ENCODE measurements at places on chromosomes 7 and 10.

GRCh38 chr7:9621927-9622326 is 1188.5 kb downstream of the NXPH1 start:
- no peak for DNase-seq

GRCh38 chr7:13165854-13166253 is 478.4 kb downstream of the ARL4A start:
- DNase-seq, result no peak

DNA sequence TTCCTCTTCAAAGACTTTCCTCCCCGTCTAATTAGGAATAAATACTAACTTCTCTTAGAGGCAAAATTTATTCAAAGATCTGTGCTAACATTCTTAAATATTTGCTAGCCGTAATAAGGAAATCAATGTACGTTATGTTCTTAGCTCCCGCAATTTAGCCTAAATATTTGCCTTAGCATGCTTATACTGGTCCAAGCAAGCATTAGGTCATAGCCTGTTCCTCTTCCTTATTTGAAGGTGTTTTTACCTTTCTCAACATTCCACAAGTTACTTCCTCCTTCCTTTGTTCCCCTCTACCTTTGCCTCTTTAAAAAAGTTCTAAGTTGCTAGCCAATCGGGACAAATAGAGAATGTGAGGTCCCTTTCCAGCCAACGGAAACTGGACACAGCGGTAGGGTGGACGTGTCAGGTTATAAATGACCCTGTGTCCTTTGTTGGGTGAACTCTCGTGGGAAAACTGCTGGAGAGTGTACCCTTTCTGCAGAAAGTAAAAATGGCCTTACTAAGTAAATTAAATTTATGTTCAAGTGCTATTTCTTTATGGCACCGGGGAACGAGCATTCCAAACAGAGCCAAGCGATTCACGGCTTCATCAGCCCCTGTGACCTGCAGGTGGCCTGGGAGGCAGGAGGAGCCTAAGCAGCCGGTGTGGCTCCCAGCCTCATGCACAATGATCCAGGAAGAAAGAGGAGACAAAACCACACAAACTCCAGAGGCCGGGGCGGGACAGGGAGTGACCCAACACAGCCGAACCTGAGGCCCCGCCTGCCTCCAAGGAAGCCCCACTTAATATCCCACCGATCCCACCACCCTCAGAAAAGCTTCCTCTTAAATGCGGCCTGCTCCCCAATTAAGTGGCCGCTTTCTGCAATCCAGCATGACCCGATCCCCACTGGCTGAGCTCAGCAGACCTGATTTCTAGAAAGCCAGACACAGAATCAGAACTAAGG is 67.0 kb downstream of the ZRANB1 start:
- no peak for DNase-seq

DNA sequence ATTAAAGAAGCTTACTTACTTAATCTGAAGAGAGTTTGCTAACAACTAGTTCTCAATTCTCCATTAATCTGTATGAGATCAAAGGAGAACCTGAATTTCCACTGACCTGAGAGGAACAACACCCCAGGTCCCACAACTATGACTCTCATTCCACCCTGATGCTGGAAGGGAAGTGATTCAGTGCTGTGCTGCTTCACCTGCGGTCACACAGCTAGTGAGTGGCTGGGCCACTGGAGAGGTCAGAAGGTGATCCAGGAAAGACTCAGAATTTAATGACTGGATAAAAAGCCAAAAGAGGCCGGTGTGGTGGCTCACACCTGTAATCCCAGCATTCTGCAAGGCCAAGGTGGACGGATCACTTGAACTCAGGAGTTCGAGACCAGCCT is 23.6 kb downstream of the SORBS1 start:
- no peak for DNase-seq

GRCh38 chr10:101840102-101840684 is 3.4 kb downstream of the KCNIP2 start:
- no peak for DNase-seq

- DNase-seq, result no peak
Measured at GRCh38 chr7:107322015-107322414, 147.8 kb upstream of the GPR22 start.

DNA sequence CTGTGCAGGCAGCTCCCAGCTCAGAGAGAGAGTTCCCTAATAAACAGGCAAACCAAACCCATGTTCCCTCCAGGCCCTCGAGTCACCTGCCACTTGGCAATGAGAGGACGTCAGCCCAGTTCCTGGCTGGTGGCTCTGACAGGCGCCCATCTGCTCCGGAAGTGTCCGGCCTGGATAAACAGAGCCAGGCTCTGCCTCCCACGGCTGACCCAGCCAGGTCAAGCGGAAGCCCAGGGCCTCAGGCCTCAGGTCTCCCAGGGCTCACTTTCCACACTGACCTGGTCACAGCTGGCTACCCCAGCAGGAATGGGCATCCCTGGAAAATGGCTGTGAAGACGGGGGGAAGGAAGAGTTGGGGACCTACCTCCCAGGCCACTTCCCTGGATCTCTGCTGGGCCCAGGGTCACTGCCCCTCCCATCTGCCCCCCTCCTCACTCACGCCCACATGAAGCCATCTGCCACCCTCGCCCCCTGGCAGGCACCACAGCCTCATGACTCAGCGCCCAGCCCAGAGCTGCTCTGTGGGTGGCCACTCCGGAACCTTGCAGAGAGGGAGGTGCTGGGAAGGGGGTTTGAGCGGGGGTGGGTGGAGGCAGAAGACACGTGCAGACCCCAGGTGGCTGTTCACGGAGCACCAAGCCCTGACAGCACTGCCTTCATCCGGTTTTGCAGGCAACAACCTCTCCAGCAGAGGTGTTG is 37.4 kb upstream of the DUSP5 start:
- DNase-seq, result peak; percentile 88

GRCh38 chr10:62188021-62188616 is 80.5 kb downstream of the RTKN2 start:
- no peak for DNase-seq

DNA sequence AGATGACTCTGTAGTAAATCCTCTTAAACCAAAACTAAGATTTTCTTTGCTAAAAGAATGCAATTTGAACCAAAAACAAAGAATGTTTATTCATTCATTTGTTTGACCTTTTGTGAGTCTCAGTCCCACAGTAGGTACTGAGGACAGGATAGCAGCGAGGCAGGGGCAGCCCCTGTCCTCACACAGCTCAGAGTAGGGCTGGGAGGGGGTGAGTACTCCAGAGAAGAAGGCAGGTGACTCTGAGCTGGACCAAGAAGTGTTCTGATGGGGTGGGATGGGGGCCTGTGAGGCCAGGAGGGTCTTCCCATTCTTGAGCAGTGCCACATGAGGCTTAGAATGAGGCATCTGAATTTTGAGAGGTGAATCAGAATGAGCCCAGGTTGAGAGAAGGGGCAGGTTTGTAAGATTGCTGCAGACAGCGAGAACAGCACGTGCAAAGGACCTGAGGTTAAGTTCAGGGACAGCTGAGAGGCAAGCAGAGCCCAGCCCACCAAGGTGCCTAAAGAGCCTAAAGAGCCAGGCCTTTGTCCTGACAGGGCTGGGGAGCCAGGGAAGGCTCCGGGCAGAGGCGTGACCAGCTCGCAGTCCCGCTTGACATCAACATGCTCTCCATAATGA is 56.9 kb upstream of the CHST15 start:
- no peak for DNase-seq

- no peak for DNase-seq
Measured at GRCh38 chr10:103765168-103765567, 90.2 kb downstream of the SH3PXD2A start.

DNA sequence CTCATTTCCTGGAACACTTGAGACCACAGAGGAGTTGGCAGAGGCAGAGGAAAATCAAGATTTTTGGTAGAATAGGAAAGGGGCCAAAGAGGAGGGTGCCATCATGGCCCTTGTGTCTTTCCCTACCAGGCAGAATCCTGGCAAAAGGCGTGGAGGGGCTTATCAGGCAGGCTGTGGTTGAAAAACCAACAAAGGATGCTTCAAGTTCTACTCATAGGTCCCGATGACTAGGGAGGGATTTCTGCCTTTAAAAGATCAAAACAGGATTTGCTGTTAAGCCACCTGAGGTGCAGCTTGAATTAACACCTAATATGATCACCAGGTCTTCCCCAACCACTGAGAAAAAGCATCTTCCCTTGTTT is 45.7 kb downstream of the BPGM start:
- DNase-seq, result no peak

- no peak for DNase-seq
Measured at GRCh38 chr10:73398024-73398423, 15.8 kb downstream of the ANXA7 start.

GRCh38 chr10:31582365-31583052 is 263.5 kb downstream of the ZEB1 start:
- no peak for DNase-seq

- DNase-seq, result no peak
Measured at GRCh38 chr10:59577984-59578383, 131.7 kb downstream of the SLC16A9 start.

DNA sequence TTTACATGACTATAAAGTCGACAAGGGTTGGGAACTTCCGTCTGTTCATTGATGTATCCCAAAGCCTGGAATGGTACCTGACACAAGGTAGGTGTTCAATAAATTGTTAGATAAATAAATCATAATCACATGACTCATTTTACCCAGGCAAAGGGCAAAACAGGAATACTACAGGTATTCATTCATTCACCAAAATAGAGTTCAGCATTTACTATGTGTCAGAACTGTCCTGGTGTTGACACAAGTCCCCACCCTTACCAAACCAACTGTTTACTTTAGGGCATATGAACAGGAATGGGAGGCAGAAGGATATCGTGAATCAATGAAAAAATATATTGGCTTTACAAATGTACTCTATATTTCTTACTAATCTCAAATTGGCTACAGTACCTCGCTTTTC is 666 bp upstream of the YAE1 start:
- DNase-seq, result no peak

- no peak for DNase-seq
Measured at GRCh38 chr7:147509541-147510200, 1080.9 kb upstream of the C7orf33 start.

DNA sequence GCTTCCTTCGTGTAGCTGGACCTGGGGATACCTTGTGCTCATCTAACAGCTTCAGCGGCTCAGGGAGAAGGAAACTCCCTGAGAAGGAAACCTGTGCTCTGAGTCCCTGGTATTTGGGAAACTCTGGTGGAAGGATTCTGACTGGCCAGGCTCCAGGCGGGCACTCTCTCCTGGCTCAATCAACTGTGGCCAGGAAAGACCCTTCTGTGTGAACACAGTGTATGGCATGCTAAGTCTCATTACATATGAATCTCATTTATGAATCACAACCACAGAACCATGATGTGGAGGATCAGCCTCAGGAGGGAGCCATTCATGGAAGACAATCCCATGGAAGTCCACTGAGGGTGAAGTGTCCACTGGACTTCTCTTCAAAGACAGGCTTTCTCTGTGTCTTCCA is 20.9 kb downstream of the NPS start:
- no peak for DNase-seq

DNA sequence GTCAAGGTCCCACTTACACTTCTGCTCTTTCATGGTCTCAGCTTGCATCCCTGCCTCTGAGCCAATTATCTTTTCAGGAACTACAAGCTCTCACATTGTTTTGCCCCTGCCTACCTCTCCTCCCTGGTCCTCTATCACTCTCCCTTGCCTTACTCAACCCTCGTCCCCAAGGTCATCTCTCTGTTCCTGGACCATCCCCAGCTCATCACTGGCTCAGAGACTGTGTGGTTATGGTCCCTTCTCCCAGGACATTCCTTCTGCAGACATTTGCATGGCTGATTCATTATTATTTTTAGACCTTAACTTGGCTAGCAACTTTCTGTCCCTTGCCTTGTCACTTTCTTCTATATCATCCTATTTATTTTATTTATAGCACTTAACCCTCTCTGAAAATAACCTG is 17.8 kb upstream of the GPAM start:
- no peak for DNase-seq

- no peak for DNase-seq
Measured at GRCh38 chr10:102421507-102421756, 796 bp downstream of the FBXL15 start.

GRCh38 chr7:26035552-26035951 is 116.4 kb upstream of the NFE2L3 start:
- DNase-seq, result peak; percentile 46

- DNase-seq, result no peak
Measured at GRCh38 chr10:71246591-71247413, 34.4 kb downstream of the UNC5B start.

DNA sequence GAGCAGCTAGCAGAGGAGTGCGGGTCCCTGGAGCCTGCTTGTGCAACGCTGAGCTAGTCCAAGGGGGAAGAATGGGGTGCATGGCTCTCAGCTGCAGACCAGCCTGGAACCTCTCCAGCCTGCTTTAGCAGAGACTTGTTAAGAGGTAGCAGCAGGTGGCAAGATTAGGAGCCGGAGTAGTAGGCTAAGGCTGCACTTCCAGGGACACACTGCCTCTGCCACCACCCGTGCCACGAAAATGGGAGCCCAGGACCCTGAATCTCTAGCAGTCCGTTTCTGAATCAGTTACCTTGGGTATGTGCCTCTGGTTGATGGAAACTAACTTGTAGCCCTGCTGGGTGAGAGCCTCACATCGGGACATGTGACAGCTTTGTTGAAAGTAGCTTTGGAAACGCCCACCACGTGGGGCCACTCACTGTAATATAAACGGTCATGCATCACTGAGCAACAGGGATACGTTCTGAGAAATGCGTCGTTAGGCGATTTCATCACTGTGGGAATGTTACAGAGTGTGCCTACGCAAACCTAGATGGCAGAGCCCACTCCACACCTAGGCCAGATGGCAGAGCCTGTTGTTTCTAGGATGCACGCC is 25.9 kb downstream of the HTRA1 start:
- no peak for DNase-seq

- no peak for DNase-seq
Measured at GRCh38 chr10:84226616-84227015, 1.3 kb upstream of the LRIT2 start.

DNA sequence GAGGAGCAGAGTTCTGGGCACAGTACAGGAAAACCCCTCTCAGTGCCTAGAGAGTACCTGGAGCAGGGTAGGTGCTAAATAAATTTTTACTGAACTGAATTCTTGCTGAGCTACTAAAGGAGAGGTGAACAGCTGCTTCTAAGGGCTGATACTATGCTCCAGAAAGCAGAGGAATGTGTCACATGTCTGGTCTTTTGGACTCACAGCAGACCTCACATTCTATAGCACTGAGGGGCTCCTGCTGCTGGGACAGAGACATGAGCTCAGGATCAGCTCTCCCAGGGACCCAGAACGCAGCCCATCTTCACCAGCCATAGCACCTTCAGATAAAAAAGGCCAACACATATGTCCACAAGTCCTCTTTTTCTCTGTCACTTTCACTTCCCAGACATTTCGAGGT is 133.0 kb upstream of the KLF14 start:
- no peak for DNase-seq

- no peak for DNase-seq
Measured at GRCh38 chr10:3574451-3574850, 210.6 kb downstream of the KLF6 start.

DNA sequence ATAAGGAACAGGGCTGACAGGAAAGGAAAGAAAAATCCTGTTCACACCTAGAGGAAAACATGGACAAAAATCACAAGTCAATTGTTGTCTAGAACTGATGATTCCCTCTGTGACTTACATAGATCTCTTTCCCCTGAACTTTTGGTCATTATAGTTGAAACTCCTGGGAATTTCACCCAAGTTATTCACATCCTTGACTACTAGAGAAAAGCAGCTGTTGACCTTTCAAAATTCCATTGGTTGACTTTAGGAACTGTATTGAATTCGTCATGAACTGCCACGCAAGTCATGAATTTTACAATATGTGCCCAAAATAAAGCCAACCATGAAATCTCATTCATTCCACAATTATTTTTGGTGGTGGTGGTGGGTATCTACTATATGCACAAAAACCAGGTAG is 104.3 kb downstream of the UBE2H start:
- DNase-seq, result no peak
